ENCODE measurements at places on chromosomes 2 and 18.
A peak's percentile ranks its signal among the peaks of the same experiment; 100 is the strongest.

DNA sequence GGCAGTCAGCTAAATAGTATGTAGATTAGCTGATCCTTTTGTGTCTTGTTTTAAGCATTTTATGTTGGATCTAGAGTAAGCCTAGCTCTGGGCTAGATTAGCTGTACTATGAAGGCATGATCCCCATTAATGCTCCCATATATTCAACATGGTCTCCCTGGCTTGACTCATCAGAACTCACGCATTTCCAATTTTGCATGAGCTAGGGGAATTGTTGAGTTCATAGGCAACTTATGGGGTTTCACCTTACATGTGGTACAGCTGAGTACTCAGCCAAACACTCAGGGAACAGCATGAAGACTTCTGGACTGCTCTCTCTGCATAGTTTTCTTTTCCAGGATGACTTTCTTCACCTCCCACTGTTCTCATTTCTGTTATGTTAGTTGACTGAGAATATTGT lies 248.2 kb downstream of the TMX3 start:
- no peak for DNase-seq

DNA sequence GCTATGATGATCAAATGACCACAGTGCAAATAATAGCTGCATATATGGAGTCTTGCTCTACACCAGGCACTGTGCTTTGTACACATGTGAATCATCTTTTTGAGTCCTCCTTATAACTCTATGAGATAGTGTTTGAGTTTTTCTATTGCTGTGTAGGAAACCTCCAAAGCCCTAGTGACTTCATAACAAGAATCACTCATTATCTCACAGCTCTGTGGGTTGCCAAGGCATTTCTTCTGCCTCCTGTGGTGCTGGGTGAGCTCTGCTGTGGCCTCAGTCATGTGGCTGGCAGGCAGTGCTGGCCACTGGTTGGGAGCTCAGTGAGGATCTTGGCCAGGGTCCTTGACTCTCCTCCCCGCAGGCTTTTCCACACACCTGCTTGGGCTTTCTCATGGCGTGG lies 153.4 kb downstream of the CAPN13 start:
- peak; percentile 55 for DNase-seq

- DNase-seq, result no peak
Observed at GRCh38 chr18:23438608-23439366, 14.3 kb upstream of the RIOK3 start.

DNA sequence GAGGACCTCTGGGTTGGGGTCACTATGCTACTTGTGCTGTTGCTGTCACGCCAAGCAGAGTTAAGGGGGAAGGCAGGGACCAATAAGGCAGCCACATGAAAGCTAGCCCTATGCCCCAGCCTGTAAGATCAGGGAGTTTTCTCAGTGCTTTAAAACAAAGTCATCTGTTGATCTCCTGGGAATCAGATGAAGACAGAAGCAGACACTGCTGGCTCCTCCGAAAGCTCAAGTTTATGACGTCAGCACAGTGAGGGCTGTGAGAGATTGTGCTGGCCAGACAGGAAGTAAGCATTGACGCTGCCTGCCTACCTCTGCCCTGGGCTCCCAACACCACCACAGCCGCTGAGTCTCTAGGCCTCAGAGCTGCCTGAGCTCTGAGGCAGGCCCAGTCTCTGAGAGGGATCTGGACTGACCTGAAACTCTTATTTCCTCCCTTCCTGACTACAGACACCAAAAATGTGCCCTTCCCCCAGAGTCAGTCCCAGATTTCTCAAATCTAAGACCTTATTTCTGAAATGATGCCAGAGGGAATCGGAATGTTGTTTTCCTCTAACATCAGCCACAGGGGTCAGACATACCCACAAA lies 118.1 kb upstream of the EPAS1 start:
- DNase-seq, result peak; percentile 50

DNA sequence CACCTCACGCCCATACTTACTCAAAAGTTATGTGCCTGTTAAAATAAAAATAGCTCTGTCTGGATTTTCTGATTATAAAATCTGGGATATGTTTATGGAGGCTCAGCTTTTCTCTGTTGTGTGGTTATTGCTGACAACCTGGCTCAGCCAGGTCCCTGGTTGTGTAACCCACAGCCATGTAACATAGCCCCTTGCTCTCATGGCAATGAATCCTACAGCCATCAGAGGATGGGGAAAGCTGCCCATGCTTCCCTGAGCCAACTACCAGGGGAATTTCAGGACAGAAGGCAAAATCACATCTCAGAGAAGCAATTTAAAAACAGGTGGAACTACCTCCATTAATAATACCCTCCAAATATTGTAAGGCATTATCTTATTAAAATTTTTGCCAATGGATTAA lies 29.7 kb downstream of the ST8SIA5 start:
- no peak for DNase-seq

GRCh38 chr2:103667335-103667884 lies 905.6 kb downstream of the TMEM182 start:
- no peak for DNase-seq

DNA sequence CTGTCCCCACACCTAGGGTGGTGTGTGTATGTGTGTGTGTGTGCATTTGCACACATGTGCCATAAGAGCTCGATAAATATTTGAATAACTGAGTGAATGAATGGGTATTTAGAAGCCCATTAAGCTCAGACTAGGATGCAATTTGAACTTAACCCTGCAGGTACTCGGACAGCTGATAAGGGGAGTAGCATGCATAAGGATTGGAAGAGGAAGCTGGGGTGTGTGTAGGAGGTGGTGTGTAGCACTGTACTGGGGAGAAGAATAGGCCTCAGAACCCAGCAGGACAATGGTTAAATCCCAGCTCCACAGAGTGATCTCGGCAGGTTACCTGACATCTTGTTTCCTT lies 1.8 kb upstream of the KCNF1 start:
- no peak for DNase-seq

GRCh38 chr2:120470041-120470965 lies 124.4 kb downstream of the INHBB start:
- peak; percentile 64 for DNase-seq

DNA sequence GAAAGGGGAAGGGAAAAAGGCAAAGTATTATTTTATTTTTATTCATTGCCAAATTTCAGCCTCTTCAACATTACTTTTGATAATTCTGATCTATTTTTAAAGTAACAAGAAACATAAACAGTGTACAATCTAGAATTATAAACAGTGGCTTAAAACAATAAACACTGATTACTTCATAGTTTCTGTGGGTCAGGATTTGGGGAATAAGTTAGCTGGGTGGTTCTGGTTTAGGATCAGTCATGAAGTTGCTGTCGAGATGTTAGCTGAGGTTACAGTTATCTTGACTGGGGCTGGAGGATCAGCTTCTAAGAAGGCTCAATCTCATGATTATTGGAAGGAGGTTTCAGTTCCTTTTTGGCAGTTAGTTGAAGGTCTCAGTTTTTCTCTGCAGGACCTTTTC lies 109.2 kb downstream of the SCN2A start:
- no peak for DNase-seq

GRCh38 chr2:229943171-229943570 lies 20.9 kb downstream of the FBXO36 start:
- no peak for DNase-seq

DNA sequence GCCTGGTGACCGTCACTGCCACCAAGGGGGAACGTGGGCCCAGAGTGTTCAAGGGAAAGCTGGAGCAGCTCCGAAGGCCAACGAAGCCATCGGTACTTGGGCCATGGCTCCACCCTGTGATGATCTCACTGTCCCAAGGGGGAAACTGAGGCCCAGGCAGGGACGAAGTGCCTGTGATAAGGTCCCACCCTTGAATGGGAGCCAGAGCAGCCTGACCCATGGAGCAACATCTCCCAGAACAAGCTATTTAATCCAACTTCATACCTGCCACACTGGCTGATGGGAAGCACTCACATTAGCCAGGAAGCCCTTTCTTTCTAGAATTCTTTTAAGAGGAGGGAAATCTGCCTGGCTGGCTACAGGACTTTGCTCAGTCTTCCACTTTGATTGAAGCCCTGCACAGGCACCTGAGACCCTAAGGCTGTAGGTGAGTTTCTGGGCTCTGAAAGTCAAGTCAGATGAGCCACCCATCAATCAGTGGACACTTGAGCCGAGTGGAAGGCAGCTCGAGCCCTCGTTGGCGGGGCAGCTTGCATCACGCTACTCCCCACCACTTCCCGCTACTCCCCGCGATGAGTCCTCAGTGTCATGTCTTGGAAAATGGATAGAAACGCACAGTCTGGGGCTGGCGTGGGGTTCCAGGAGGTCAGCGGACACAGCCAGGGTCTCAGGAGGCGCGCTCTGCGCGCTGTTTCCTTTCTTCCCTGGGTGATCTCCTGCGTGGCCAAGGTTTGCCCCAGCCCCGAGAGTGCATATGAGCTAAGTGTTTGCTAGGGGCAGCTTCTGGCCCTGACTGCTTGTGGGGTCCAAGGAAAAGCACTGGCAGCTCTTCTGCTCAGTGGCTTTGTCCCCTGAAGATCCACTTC lies 2.5 kb upstream of the HS6ST1 start:
- DNase-seq, result no peak

GRCh38 chr2:240795454-240795853 lies 24.6 kb downstream of the KIF1A start:
- DNase-seq, result no peak

DNA sequence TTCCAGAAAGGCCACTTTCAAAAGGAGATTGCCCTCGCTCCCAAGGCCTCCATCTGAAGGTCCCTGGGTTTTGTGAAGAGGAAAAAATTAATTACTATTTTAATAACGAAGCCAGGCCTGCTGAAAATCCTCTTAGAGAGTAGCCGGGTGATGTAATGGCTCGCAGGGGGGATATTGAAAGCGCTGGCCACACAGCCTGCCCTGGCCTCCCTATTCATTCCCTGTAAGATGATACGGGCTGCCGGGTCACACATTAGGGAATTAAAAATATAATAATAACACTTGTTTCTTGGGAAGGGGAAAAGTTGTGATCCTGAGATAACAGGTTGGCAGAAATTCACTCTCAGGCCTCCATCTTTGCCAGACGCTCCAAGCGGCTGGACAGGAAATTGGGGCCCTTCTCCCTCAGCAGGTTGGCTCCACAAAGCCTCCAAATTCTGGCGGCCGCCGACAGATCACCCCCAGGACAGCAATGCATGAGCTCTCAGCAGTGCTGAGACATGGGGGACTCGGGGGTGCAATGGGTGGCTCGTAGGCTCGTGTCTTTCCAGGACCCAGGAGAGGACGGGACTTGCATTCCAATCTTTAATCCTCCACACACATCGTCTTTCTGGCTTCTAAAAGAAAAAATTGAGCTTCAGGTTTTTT lies 299.9 kb upstream of the SALL3 start:
- DNase-seq, result no peak

- DNase-seq, result no peak
Observed at GRCh38 chr2:223032187-223033142, 19.5 kb upstream of the KCNE4 start.

GRCh38 chr2:127012215-127012614 lies 94.7 kb downstream of the BIN1 start:
- DNase-seq, result no peak

GRCh38 chr2:222751821-222752719 lies 80.6 kb downstream of the MOGAT1 start:
- DNase-seq, result no peak

DNA sequence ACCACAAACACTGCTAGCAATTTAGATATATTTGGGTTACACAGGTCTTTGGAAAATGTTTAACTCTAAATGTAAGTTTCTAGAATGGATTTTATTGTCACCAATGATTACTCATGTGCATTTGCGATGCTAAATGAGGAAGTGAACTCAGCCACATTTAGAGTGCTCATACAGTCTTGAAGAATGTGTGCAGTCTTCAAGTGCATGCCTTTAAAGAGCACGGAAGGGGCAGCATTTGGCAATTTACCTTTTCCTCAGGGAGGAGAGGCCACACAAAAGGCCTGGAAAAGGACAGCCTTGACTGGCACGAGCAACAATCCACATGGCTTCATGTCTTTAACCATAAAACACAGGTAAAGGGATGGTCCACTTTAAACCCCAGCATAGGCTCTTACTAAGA lies 78.5 kb upstream of the STK17B start:
- no peak for DNase-seq

DNA sequence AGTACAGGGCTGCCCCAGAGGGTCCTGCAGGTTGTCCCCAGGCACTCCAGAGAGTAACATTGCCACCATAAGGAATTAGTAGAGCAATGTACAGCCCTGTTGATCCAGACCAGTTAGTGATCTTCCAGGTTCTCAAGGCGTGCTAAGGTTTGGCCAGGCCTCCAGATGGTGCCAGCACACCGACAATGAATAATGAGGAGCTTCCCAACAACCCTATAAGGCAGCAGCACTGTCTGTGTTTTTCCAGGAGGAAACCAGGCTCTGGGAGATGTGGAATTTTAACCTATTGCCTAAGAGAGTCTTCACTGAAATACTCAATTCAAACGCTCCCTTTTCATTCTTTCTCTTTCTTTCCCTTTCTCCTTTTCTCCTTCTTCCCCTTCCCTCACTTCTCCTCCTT lies 122.1 kb downstream of the MGAT5 start:
- peak; percentile 36 for DNase-seq

GRCh38 chr2:164797627-164798026 lies 44.0 kb downstream of the COBLL1 start:
- DNase-seq, result no peak

- no peak for DNase-seq
Observed at GRCh38 chr18:69088973-69089372, 291.1 kb downstream of the CCDC102B start.

GRCh38 chr2:63983986-63984605 lies 35.1 kb downstream of the VPS54 start:
- no peak for DNase-seq

DNA sequence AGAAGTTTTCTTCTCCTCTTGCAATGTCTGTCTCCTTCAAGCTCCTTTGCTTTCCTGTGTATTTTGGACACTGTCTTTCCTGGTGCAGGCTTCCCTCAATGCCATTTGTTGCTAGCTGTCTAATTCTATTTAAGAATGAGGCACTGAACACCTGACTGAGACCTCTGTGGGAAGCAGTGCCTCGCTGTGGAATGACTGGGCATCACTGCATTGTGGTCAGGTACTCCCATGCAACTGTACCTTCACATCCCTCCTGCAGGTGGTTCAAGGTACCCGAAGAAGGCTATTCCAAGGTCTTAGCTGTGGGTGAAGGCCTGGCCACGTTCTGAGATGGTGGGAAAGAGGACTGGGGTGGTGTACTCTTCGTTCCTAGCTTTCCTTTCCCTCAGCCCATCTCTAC lies 152.8 kb upstream of the CTAGE1 start:
- no peak for DNase-seq

GRCh38 chr2:223884399-223884798 lies 47.0 kb upstream of the AP1S3 start:
- no peak for DNase-seq

DNA sequence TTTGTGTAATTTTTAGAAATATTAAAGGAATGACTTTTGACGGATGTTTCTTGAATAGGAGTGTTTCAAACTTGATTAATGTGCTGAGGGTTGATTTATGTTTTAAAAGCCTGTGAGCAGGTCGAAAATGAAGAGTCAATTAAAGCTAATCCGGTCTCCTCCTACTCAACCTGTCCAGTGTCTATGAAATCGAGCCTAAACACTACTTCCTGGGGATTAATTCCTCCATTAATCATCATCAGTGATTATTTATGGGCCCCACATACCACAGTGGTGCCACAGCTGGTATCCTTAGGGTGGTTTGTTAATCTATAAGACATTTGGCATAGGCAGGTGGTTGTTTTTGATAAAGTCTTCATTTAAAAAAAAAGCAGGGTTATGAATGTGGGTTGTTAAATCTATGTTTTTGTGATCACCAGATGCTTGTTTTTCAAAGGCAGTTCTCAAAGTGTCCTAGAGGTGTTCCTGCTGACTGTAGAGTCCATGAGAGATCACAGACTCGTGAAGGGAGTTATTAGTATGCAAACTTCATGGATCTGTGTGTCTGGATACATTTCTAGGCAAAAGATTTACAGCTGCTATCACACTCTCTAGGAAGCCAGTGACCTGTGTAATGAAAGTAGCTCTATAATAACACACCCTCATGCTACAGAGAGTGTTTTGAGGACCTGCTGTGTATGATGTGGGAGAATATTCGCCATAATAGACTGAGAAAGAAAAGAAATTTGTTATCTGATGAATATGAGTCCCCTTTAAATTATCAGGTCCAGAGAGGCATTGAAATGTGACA lies 308.6 kb downstream of the AKAIN1 start:
- no peak for DNase-seq
